ENCODE measurements at places on chromosomes 6 and 20.

DNA sequence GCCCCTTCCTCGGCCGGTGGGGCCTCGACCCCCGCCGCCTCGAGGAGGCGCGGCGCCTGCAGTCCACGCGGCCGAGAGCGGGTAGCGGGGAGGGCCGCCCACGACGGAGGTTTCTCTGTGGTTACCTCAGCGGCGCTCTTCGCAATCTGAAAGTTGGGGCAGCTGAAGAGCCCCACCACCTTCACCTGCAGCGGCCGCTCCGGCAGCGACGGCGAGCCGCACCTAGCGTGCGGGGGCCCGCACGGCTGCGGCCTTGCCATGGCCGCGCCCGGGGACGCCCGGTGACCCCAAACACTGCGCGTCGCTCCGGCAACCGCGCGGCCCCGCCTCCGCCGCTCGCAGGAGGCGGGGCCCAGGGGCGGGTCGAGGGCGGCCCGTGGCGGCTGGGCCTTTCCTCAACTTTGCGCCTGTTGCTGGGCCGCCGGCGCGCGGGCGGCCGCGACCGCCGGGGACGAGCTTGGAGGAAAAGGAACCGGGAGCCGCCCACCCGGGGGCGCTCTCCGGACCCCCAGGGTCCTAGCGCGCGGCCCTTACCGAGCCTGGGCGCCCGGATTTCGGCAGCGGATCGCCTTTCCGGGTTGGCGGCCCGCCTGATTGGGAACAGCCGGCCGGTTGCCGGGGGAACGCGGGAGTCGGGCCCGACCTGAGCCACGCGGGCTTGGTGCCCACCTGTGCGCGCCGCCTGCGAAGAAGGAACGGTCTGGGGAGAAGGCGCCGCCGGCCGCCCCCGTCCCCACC is at the start of the genes PPIL6 and SMPD2:
Gene PPIL6, minus strand, starts transcription at position 298 of the 738 bp plus-strand sequence. Its CDS starts 38 bp downstream, at position 260.
Gene SMPD2, plus strand, starts transcription at position 394 of the 738 bp plus-strand sequence. CDS start 398 bp downstream, outside the sequence.
- peak; percentile 90 for DNase-seq

GRCh38 chr20:54131675-54132611 is 41.8 kb downstream of the CYP24A1 start:
- no peak for DNase-seq

GRCh38 chr6:157514659-157515496 is 133.9 kb downstream of the ZDHHC14 start:
- DNase-seq, result peak; percentile 84

DNA sequence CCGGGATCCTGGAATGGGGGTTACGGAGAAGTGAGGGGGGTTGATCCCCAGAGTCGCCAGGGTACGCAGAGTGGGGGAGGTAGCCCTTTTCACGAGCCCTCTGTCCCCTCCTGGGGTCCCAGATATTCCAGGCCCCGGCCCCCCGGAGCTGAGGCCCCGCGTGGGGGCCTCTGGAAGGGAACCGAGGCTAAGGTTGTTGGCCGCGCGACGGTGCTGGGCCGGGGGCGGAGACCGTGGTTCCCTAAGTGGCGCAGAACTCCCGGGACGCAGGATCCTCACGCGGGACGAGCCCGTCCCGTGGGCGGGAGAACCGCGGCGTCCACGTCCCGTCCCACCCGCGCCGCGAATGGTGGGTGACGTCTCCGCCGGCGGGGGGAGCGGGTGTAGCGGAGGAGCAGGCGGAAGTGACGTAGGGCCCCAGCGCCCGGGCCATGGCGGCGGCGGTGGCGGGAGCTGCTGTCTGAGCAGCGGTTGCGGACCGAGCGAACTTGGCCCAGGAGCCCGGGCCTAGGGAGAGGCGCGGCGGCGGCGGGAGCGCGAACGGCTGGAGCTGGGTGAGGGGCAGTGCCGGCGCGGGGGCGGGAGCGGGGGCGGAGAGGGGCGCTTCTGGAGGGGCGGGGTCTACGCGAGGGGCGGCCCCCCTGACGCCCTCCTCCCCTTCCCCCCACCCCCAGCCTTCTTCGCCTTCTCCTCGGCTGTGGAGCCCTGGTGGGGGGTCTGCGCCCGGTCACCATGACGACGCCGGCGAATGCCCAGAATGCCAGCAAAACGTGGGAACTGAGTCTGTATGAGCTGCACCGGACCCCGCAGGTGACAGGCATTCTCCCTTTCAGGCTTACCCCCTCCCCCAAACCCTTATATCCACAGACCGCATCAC is at the start of gene RING1:
Gene RING1, plus strand, starts transcription at position 410 of the 877 bp plus-strand sequence. Its CDS starts 323 bp downstream, at position 733.
- DNase-seq, result peak; percentile 52

DNA sequence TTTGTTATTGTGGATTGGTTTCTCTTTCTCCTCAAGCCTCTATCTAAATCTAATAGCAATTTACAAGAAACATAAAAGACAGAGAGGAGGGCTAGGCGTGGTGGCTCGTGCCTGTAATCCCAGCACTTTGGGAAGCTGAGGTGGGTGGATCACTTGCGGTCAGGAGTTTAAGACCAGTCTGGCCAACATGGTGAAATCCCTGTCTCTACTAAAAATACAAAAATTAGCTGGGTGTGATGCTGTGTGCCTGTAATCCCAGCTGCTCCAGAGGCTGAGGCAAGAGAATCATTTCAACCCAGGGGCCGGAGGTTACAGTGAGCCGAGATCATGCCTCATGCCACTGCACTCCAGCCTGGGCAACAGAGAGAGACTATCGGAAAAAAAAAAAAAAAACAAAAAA is 46.6 kb downstream of the SLC2A12 start:
- DNase-seq, result no peak

Data from HT1080 (cell line).